ENCODE measurements at places on chromosomes 11 and 22.

DNA sequence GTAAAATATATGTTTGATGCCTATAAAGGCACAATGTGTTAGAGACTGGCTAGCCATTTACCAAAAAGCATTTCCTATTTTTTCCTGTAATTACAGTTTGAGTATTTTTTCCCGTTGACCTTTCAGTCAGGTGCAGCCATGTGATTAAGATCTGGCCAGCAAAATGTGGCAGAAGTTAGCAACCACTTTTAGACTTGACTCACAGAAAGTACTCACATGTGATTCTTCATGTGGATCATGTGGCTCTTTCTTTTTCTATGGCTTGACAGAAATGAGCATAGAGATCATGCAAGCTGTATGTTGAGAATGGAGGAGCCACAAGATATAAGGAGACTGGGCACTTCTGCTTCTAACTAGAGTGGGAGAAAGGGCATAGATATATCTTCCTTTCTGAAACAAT is 27.3 kb upstream of the RAB38 start:
- DNase-seq = no peak

- DNase-seq = no peak
Measured at GRCh38 chr11:35620795-35621194, 2.5 kb downstream of the FJX1 start.

GRCh38 chr11:67372321-67372992 is 941 bp downstream of the CLCF1 start:
- DNase-seq = no peak

DNA sequence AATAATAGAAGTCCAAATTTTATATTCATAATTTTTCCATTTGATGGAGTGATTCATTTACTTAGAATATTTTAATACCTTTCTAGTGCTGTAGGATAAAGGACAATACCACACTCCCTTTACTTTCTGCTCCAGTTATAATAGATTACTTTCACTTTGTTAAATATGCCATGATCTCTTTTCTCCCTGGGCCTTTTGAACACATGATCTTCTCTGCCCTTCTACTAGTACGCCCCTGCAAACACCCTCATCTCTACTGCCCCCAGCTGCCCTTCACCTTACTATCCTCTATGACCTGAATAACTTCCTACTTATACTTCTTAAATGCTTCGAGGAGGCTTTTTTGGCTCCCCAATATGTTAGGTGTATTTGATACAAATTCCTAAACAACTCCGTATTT is 177.3 kb downstream of the GUCY1A2 start:
- no peak for DNase-seq

DNA sequence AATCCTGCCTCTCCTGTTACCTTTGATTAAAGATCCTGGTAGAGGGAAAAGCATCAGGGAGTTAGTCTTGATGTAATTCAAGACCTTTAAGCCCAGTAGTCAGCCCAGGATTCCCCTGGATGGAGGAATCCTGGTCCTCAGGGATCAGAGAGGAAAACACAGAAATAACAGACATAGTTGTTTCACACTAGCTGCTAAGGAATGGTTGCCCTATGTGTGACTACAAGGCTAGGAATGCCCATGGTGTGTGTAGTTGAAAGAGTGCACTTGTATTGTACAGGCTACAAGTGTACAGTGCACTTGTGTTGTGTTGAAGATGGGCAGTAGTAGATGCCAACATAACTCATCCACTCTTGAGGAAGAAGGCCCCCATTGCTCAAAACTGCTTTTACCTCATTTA is 226.8 kb downstream of the AASDHPPT start:
- DNase-seq = no peak

- DNase-seq = peak; percentile 38
Measured at GRCh38 chr11:67415501-67416304, at the start of gene CARNS1. TSS of gene CARNS1 (plus strand) at chr11:67415678. CDS start at chr11:67416200, 522 bp downstream.

DNA sequence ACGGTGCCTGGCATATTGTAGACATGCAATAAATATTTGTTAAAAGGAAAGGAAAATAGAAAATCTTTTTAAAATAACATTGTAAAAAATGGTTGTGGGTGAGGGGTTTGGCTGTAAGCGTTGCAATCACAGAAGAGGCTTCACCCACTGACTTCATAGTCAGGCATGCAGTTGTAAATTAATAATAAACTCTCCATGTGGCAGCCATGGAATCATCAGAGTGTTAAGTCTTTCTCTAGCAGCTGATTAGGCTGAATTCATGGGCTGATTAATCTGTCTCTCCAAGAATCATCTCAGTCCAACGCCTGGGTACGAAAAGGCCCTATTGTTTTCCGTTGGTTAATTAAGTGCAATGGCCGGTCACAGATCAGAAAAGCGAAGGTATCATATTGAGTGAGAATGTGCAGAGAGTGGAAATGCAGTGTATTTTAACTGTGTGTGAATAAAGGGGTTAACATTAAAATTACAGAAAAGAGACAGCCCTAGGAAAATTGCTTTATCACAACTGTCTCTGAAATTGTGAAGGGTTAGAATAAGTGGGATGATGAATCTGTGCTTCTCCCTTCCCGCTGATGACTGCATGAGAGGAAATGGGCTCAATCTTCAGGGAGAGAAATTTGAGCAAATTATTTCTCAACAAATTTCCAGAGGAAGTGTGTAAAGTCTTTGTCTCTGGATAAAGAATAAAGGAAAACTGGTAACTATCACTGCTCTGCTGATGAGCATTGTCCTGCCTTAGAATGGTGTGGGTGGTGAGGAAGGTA is 269.0 kb downstream of the FAM76B start:
- no peak for DNase-seq

- no peak for DNase-seq
Measured at GRCh38 chr11:86623041-86623621, 49.3 kb downstream of the ME3 start.

GRCh38 chr22:36411589-36412258 is 24.0 kb upstream of the MYH9 start:
- no peak for DNase-seq

DNA sequence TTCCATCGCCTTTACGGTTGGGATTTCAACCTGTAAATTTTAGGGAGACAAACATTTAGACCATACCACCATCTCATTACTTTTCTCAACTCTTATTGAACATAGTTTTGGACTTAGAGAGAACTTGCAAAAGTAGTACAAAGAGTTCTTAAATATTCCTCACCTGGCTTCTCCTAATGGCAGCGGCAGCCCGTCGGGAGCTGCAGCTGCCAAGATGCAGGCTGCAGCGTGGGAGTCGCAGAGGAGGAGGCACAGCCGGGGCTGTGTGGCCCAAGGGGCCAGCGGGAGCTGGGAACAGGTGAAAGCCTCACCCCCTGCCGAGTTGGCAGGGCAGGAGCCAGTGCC is 23.1 kb upstream of the RNASEH2C start:
- DNase-seq = no peak

- no peak for DNase-seq
Measured at GRCh38 chr11:20599221-20600019, at the start of gene SLC6A5. TSS of gene SLC6A5 (plus strand) at chr11:20599608. CDS start at chr11:20599673, 65 bp downstream.

GRCh38 chr11:78248191-78248590 is 59.5 kb downstream of the USP35 start:
- DNase-seq = no peak

DNA sequence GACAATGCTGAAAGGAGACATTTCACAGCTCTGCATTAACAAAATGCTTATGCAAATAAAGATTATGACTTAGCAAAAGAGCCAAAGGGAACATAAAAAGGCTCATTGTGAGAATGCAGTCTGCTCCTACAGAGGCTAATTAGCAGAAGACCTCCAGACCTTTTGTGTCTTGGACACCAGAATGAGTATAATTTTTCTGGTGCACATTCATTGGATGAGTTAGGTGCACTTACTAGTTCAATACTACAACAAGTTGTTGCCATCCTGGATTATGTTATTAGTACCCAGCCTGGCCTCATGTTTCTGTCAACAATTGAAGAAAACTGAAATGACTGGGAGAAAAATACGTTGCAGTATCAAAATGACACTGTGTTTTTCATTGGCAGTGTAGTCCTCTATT is 613.2 kb upstream of the CHORDC1 start:
- DNase-seq = no peak

DNA sequence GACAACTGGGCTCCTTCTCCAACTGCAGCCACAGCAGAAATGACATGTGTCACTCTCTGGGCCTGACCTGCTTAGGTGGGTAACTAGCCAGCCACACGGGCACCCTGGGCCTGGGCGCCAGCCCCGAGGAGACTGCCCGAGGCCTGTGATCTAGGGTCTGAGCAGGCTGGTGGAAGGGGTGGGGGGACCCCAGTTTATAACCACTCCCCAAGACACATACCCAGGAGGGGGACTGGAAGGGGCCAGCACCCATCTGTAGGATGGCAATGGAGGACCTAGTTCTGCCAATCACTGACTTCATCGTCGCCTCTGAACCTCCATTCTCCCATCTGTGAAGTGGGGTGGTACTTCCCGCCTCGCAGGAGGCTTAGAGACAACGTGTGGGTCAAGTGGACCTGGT is 16.1 kb downstream of the CD5 start:
- no peak for DNase-seq

DNA sequence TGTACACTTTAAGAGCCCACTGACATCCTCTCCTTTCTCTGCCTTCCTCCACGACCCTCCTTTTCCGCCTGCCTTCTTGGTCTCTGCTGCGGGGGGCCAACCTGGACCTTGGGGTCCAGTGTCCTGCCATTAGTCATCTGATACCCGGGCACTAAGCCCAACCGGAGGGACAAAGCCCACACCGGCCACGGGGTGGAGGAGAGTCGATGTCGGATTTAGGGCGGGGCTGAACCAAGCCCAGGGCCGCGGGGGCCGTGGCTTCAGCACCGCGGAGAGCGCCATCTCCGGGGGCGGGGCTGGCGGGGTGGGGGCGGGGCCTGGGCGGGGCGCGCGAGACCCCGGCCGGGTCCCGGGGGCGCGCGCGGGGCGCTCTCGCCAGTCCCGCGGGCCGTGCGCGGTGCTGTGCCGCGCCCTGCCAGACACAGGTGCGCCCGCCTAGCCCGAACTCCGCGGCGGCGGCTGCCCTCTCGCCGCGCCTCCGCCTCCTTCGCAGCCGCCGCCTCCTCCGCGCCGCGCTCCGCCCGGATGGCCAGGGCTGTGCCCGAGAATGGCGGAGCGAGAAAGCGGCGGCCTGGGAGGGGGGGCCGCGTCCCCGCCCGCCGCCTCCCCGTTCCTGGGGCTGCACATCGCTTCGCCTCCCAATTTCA is at the start of gene MAPK8IP1:
TSS of gene MAPK8IP1 (plus strand) at position 378 of the 647 bp plus-strand sequence. CDS start at position 548, 170 bp downstream.
- peak; percentile 41 for DNase-seq

DNA sequence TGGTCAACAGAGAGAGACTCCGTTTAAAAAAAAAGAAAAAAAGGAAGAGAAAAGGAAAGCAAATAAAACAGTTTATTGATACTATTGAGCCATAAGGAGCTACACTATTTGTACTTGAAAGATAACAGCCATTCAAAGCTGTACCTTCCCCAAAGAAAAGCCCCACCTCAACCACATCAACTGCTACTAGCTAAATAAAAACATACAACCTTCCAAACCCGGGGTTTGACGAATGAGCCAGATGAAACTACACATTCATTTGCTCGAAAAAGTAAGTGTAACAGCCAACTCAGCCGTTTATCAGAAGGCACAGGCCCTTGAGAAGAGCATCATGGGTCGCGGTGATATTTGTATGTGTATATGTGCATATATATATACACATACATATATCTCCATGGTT is 78.4 kb downstream of the SIK3 start:
- DNase-seq = no peak

- no peak for DNase-seq
Measured at GRCh38 chr22:28547132-28547842, 132.4 kb downstream of the TTC28 start.

DNA sequence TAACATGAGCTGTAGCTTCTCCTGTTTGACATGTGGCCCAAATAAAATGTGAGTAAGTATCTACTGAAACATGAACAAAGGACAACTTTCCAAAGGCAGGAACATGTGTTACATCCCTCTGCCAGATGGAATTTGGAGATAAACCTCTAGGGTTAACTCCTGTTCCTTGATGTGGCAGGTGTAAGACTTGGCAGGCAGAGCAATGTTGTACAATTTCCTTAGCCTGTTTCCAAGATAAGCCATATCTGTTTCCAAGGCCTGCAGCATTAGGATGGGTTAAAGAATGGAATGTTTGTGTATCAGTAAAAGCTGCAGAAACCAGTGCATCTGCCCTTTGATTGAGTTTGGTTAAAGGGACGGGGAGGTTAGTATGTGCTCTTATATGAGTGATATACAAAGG is 8.8 kb upstream of the DNAJB13 start:
- DNase-seq = no peak

- DNase-seq = no peak
Measured at GRCh38 chr11:116636341-116636929, 136.4 kb downstream of the BUD13 start.

- DNase-seq = no peak
Measured at GRCh38 chr22:25048071-25048470, 95.6 kb downstream of the KIAA1671 start.

DNA sequence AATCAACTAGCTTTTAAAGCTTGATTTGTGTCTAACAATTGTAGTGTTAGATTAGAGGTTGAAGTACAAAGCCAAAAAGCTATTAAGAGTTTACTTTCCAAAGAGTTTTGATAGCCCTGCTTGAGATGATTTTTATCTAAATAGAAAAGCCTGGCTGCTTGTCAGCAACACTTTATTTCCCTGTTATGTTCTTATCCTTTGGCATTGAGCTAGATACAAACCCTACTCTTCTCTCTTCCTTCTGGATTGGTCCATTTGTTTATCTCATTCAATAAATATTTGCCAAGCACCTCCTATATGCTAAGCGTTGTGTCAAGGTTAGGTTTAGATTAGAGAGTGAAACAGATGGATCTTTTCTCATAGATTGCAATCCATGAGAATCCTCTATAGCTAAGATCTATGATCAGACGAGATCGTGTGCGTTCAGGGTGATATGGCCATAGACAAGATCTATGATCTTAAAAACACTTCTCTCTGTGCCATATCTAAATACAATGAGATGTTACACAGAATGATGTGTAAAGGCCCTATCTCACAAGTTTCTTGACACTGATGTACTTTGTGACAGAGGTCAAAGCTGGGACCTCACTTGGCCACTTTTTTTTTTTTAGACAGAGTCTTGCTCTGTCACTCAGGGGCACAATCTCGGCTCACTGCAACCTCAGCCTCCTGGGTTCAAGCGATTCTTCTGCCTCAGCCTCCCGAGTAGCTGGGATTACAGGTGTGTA is 57.8 kb downstream of the CTNND1 start:
- no peak for DNase-seq

- no peak for DNase-seq
Measured at GRCh38 chr22:38953091-38953490, 4.3 kb upstream of the APOBEC3A start.

- DNase-seq = no peak
Measured at GRCh38 chr22:40238425-40239344, 61.0 kb downstream of the TNRC6B start.

DNA sequence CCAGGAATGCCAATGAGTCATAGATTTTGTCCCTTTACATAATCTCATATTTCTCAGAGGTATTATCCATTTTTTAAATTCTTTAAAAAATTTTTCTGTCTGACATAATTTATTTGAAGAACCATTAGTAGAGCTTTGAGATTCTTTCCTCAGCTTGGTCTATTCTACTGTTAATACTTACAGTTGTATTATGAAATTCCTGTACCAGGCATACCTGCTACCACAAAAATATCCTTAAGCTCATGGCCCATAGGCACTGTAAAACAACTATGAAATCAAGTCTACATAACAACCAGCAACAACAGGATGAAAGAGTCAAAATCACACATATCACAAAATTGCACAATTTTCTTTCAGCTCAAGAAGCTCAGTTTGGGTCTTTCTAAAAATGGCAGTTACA is 541.3 kb downstream of the LUZP2 start:
- DNase-seq = no peak
